ENCODE measurements at places on chromosomes 12 and 14.

- DNase-seq = no peak
Observed at GRCh38 chr12:108831309-108831991, 25.9 kb downstream of the SSH1 start.

DNA sequence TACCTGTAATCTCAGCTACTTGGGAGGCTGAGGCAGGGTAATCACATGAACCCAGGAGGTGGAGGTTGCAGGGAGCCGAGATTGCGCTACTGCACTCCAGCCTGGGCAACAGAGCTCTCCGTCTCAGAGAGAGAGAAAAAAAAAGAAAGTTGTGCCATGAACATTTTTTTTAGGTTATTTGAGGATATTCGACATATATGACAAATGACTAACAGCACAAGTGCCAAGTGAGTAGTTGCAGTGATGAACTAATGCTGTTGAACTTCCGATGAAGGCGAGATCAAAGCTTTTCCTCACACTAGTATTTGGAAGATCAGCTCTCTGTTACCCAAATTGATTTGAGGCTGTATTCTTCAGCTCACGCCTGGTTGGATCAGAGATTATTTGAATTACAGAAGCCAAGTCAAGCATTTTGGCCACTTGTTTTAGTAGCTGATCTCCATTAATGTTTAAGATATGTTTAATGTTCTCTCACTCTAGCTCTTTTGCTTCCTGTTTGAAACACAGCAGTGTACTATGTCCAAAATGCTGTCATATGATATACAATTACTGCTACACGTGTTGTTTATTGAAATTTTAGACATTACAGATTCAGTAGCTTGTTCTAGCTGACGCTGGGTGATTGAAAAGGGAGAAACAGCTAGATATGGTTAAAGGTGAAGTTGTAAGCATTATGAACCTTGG, 43.4 kb downstream of the WDR20 start:
- DNase-seq = no peak

- DNase-seq = no peak
Observed at GRCh38 chr12:28463396-28463795, 273.1 kb downstream of the CCDC91 start.

DNA sequence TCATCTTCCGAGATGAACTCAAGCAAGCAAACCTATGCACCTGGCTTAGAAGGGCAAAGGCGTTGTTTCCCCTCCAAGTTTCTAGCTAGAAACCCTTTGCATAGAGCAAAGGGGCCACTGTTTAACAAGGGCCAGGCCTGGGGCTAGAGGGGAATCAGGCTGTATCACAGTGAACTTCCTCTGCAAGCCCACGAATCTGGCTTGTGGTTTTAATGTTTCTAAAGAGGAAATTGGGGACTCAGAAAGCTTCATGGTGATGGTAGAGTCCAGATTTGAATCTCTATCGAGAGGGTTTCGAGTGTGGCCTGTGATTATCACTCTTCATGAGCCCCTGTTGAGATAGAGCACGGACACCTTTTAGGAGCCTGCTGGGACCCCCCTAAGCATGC, 189.9 kb downstream of the VRK1 start:
- DNase-seq = no peak

GRCh38 chr12:117526757-117527478, 165.5 kb upstream of the NOS1 start:
- DNase-seq = no peak

DNA sequence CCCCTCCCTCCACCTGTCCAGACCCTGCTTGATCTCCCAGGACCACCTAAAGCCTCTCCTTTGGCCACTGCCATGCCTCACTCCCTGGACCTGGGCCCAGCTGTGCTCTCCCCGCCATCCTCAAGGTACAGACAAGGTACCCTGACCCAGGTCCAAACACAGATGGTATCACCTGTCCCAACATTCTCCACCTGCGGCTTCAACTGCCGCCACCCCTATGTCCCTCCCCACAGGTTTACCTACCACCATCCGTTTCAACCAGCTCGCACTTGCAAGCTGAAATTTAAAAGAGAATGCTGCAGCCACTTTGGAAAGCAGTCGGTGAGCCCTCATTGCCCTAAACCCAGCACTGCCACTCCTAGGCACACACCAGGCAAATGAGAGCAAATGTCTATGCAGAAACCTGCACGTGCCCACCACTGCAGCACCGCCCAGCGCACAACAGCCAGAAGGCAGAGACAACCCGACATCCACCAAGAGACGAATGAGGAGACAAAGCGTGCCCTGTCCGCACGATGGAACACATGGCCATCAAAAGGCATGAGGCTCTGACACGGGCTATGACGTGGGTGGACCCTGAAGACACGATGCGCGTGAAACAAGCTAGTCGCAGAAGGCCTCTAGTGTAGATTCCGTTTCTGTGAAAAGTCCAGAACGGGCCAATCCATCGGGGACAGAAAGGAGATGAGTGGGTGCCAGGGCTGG, 71.0 kb downstream of the RFLNA start:
- DNase-seq = peak; percentile 44

DNA sequence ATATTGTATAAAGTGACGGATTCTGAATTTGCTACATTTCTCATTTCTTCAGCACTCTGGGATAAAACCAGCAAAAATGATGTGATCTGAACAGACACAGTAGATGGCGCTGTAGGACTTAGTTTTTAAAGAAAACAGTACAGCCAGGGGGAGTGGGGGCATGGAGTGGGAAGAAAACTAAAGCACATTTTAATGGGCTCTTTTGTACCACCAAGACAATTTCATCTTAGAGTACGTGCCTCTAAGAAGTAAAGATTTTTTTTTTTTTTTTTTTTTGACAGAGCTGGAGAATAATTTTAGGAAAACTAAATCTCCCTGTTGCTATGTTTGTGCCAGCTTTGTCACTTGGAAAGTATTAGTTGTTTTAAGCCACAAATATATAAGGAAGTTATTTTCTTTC, 124.4 kb downstream of the RAD51B start:
- DNase-seq = peak; percentile 27

All from hypothalamus (tissue), 51 donors.